ENCODE measurements at places on chromosomes 3 and 15.

DNA sequence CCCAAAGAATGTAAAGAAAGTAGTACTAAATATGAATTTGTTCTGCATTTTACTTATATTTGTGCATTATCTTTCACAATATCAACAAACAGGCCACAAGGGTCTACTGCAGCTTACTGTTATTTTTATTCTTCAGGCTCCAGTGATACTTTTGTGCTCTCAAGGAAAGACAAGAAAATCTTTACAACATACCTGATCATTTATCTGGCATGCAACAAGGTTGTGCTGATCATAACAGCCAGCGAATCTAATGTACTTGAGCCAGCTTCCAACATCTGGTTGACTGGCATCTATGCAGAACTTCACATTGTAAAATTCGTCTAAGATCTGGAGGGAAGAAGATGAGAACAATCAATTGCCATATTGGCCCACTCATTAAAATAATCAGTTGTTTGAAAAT lies 520.0 kb downstream of the MECOM start:
- no peak for DNase-seq

DNA sequence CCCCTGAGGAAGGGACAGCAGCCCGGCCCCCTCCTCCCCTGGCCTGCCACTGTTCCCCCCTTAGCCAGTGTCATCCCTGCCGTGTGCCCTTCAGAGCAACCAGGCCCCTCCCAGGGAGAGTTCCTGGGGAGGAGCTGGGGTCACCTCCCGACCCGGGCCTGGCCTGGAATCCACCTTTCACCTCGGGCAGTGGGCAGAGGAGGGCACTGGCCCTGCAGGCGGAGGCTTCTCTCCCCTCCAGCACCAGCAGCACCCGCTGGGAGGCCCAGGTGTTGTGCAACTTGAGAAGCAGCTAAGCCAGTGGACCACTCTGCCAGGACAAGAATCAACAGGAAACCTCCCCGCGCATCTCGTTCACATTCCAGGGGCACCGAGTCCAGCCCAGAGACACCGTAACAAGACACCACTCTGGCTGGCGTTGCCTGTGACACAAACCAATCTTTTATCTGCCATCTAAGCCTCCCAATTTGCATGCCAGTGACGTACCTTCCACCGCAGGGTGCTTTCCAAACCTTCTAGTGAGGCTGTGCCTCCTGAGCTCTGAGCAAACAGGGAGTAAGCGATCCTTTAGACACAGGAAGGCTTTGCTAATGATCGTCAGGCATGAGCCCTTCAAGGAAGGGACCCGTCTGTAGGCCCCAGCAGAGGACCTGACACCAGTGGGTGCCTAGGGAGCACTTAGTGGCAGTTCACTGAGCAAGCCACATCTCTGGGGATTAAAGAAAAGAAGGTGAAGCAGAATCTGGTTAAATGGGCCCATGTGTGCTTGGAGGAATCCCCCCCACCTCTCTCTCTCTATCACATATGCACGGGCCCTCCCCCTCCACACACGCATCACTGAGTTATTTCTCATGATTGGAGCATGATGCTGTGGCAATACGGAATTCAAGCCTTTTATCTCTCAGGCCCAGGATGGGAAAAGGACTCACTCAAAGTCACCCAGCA lies 98.9 kb upstream of the TLE3 start:
- peak; percentile 62 for DNase-seq

GRCh38 chr3:188207941-188208515 lies 54.1 kb downstream of the LPP start:
- DNase-seq = no peak

- no peak for DNase-seq
Observed at GRCh38 chr3:20064796-20065564, 24.7 kb downstream of the KAT2B start.

GRCh38 chr3:135641761-135642160 lies 323.8 kb upstream of the PPP2R3A start:
- DNase-seq = no peak

DNA sequence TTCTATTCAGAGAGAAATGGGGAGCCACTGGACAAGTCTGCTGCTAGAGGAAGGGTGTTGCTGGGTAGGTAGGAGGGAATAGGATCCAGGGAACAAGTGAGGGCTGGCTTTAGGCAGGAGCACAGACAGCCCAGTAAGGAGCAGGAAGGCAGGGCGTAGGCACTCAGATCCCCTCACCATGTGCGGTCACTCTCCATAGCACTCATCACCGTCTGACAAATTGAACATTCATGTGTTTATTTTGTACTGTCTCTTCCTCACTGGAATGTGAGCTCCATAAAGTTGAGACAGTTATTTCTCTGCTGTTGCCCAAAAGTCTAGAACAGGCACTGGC lies 24.2 kb upstream of the LRRC34 start:
- DNase-seq = no peak

- DNase-seq = no peak
Observed at GRCh38 chr3:29240248-29240647, 40.6 kb upstream of the RBMS3 start.

DNA sequence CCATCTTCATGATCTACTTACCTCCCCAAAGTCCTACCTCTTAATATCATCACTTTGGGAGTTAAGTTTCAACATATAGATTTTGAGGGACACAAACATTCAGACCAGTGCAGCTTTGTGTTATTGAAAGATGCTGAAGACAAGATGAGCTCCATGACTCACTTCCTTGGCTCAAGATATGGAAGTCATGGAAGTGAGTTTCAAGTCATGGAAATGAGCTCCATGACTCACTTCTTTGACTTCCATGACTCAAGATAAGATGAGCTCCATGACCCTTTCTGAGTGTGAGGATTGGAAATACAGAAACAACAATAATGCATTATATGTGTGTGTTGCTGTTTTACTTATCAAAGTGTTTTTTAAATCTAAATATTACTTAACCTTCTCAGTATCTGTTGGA lies 170.2 kb upstream of the TPRG1 start:
- DNase-seq = no peak

- DNase-seq = no peak
Observed at GRCh38 chr3:12507591-12508281, 23.5 kb downstream of the TSEN2 start.

DNA sequence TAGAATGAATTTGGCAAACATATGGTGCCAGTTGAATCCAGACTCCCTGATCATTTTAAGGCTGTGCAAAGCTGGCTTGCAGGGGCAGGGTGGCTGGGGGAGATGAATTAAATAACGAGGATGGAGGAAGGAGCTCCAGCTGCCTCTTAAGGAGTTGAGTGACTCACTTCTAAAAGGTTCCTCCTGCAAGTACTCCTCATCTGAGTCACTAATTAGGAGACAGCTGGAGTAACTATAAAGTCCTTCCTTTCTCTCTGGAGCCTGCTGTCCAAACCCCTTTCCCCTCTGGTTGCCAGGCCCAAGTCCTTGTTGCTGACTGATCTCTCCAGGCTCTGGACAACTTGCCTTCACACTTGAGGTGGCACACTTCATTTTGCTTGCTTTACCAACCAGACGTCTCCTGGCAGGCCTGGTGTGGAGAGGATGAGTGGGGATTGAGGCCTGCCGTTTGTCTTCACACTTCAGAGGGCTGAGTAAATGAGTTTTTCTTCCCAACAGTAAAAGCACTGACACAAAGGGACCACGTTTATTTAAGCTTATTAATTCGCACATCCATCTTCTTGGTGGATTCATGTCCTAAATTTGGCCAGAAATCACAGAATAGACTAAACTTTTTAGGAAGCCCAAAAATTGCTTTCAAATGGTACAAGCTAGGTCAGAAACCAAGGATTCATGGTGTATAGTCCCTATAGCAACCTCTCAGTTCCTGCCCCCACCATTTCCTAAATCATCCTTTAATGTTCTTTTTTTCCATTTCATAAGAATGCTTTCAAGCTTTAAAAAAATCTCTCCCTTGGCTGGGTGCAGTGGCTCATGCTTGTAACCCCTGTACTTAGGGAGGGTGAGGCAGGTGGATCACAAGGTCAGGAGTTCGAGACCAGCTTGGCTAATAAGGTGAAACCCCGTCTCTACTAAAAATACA lies 90.5 kb upstream of the MYRIP start:
- DNase-seq = no peak

DNA sequence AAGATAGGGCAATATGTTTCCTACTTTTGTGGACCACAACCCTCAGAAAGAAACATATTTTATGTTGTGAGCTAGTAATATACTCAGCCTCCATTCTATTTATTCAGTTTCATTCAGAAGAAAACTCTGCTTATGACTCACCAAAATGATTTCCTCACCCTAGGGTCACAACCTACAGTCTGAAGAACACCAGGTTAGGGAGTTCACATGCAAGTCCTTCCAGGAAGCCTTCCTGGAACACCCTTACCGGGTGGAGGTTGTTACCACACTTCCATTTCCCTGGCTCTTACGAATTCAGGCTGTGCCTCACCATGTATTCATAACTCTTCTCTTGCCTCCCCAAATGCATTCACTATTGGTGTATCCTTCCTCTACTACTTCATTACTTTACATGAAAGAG lies 228.0 kb upstream of the ADAMTS9 start:
- no peak for DNase-seq

- DNase-seq = no peak
Observed at GRCh38 chr15:70974004-70974832, 81.6 kb downstream of the LRRC49 start.

GRCh38 chr3:165339753-165340152 lies 143.6 kb upstream of the SLITRK3 start:
- no peak for DNase-seq

DNA sequence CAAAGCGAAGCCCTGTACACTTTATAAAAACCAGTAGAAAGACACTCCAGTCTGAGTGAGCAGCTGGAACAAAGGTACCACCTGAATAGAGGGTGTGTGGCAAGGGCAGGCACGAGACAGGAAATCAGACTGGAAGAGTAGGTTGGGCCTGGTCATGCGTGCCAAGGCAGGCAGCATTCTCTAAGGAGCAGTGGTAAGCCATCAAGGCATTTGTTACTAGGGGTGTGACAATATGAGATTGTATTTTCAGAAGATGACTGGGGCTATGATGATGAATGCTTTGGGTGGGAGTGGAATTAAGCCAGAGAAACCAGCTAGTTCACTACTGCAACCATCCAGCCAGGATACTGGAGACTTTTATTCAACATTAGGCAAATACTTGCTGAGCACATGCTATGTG lies 5.0 kb downstream of the JMJD7 start:
- DNase-seq = no peak

DNA sequence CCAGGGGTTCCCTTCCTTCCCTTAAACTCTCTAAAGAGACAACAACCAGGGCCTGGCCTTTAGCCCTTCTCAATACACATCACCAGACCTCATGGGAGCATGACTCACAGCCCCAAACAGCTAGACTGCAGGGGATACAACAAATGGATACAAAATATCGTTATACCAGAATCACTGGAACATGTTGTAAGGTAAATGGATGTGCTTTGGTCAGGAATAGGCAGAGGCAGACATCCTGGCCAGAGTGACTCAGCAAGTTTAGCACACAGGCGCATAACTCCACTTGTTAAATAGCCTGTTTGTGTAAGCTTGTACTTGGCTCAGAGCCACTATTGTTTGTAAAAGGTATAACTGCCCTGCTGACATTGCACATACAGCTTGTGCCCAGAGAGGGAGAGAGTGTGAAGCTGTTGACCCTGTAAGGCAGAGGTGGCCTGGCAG lies 18.3 kb downstream of the TMED3 start:
- DNase-seq = no peak

GRCh38 chr3:172447611-172448579 lies at the start of gene GHSR:
Gene GHSR, minus strand, starts transcription at chr3:172448456. Its CDS starts 43 bp downstream, at chr3:172448413.
- no peak for DNase-seq

Measured in activated B cell treated with CpG ODN at 0.5 μM for 24 hours (primary cell).